ENCODE measurements at places on chromosomes 2 and 18.

GRCh38 chr2:139544186-139544851 lies 764.1 kb upstream of the NXPH2 start:
- no peak for DNase-seq

DNA sequence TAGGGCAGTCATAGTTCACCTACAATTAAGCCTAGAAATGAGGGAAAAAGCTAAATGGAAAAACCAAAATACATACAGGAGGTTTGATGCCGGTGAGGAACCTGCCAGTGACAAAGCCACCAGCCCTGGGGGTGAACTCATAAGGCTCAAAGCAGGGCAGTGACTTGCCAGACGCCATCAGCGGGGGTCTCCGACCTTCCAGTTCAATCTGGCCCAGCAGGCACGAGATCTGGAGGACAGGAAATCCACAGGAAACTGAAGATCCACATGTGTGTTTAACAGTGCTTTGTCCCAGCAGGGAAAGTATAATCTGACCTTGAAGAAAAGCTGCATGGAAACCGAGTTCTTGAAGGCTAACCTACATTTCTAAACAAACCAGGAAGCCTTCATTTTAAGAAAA lies 60.1 kb downstream of the POLR1A start:
- DNase-seq: no peak

DNA sequence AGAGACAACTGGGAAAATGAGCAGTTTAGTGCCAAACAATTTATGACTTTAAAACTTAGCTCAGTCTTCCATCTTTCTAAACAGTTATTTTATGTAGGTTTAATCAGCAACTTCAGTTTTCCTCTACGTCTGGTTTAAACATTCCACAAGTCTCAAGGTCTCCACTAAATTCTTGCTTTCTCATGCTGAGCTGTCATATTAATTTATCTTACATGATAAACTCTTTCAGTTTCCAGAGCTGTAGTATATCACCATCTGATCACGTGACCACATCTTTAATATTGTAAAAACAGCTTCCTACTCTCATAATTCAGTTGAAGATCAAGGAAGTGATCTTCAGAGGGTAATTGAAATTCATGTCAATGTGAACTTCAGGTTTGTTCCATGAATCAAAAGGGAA lies 158.6 kb downstream of the ZNF804A start:
- no peak for DNase-seq

GRCh38 chr2:152355409-152355831 lies 20.4 kb downstream of the FMNL2 start:
- no peak for DNase-seq

DNA sequence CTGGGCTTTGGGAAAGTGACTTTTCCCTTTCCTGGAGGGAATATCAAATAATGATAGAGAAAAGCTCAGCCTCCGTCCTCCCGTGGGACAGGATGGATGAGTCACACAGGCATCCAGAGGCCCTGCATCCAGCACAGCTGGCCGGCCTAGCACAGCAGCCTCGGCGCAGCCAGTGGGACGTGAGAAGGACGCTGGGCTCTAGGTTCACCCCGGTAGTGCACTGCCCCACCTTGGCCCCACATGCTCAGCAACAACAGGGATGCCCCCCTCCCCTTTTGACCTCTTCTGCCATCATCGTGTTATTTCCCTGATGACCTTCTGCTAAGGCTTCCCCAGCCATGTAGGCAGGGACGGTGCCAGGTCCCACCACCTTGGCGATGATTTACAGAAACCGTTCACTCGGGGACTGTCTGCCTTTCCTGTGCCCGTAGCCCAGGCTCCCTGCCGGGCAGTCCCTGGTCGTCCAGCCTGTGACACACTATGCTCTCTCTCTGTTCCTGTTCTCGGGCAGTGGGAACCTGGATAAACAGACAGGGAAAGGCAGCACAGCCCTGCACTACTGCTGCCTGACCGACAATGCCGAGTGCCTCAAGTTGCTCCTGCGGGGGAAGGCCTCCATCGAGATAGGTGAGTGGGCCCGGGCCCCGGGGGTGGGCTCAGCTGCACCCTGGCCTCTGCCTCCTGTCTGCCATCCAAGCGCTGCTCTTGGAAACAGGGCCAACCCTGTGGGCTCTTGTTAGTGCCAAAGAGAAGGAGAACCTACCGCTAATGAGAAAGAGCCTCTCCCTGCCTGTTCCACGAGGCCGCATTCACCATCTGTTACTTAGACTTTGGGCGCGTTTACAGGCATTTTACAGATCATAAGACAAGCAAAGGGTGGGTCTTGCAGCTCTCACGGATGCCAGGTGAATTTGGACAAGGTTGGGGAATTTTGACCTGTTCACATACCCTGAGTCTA lies 44.6 kb downstream of the ITGB1BP1 start:
- DNase-seq: no peak

- DNase-seq: peak; percentile 11
Measured at GRCh38 chr2:134774786-134775641, 56.2 kb upstream of the TMEM163 start.

- no peak for DNase-seq
Measured at GRCh38 chr18:3761266-3761665, 311.3 kb downstream of the TGIF1 start.

DNA sequence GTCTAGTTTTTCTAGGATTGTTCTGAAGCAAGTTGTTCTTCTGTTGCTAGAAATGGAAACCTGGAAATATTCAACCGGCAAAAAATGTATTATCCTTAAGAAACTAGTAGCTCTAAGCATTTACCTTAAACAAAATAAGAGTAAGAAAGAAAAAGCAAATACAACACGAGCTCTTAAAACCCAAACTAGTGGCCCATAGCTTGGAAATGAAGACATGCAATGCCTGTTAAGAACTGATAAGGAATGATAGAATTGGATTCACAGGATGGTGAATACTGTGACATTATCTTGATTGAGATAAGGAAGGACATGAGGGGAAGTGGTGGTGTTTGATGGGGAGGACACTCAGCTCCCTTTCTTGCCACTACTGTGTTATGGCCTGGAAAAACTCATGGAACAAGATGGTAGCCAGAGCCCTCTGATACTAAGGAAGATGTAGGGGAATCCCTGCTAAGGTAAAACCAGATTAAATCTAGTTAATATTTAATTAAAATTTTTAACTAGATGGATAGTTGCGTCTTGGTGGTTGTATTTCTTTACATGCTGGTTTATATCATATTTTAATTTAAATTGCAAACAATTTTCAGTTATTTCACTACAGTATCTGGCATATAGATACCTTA lies 193.8 kb downstream of the LPIN1 start:
- no peak for DNase-seq

- no peak for DNase-seq
Measured at GRCh38 chr2:151959238-151959637, 131.0 kb upstream of the ARL5A start.

DNA sequence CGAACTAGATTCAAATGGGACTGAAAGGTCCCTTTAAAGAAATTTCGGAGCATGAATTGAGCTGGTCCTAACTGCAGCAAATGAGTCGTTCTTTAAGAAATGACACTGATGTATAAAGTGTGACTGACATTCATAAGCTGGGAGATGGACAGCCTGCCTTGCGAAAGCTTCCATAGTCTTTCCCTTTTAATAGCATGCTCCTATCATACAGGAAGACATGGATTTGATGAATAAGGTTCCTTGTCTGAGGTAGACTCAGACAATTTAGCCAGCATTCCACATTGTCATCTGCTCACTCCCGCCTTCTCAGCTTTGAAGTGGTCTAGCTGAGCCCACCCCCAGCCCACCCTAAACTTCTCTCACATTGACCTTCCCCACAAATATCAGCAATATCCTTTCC lies 264.9 kb downstream of the TSN start:
- no peak for DNase-seq

DNA sequence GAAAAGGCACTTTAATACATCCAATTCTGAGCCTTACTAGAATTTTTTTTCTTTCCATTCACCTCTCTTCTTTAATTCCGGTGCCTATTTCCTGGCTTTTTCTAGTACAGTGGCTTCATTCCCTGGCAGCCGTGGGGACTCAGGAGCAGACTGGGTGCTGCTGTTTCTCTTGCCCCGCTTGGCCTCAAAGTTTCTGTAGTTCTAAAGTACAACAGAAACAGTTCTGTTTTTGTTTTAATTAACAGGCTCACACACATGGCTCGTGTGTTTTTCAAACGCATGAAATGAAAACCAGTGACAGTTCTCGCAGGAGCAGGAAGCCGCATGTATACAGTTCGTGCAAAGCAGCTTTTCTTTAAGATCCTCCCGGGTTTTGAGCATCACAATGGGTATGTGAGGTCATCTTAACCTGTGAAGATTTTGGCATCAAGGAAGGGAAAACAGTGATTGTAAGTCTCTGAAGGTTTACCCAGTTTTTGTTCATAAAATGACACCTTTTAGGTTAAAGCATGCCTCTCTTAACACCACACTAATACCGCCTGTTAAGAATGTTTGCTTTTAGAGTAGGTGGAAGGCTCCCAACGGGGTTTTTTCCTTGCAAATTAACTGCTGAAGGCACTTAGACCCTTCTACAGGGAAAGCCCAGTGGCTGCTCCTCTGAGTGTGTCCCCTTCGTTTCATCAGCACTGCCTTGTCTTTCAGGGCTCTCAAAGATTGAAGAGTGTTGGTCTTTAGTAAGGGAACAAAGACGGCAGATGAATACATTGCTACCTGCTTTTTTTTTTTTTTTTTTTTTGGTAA lies 5.8 kb downstream of the FZD7 start:
- no peak for DNase-seq
